ENCODE measurements at places on chromosomes 1 and 21.

GRCh38 chr1:20819818-20820217 is 32.7 kb upstream of the HP1BP3 start:
- no peak for DNase-seq

DNA sequence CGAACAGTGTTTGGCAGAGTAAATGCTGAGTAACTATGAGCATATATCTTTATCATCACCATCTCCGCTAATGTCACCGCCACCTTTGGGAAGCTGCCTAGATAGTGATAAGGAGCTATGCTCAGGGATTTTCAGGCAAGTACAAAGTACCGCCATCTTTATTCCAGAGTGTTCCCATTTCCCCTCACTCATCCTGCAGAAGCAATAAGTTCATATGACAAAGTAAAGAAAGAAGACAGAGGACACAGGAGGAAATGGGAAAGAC is 89.6 kb downstream of the TGFBR3 start:
- no peak for DNase-seq

DNA sequence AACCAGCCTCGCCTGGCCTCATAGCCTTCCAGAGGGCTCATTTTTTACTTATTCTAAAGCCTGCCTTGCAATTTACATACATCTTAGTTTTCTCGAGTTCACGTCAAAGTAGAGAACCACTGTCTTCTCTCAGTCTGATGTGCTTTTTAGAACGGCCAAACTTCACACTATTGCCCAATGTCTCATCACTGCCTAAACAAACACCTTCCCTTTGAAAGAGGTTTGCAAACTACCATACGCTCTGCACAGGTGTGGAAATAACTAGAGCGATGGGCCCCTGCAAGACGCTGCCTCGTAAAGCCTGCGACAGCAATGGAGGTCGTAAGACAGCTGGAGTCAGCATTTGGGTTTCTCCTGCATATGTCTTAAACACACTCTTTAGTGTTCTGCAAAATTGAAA is 22.6 kb downstream of the PRDM15 start:
- no peak for DNase-seq

- DNase-seq = no peak
Measured at GRCh38 chr1:92411511-92411910, 75.2 kb downstream of the GFI1 start.

GRCh38 chr1:91121366-91121765 is 99.5 kb upstream of the ZNF644 start:
- DNase-seq = no peak

Measured in effector memory CD8-positive, alpha-beta T cell (primary cell).